GM19239 (cell line): ENCODE measurements at places on chromosomes 2 and 18.

DNA sequence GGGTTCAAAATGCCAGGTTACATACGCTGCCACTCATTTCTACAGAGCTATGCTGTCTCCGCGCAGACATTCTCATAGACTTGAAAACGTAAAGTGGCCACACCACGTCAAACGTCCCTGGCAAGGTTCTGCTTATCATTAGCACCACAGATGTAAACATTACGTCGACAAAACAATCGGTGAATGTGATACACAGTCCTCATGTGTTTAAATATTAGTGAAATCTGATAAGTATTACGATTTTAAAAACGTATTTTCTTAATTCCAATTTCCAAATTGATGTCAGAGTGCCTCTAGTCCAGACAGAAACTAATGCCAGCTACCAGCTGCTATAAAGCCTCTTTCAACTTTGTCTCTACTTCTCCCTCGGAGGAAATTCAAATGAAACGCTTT, 1.2 kb downstream of the STK17B start:
- DNase-seq: no peak

- DNase-seq: no peak
Measured at GRCh38 chr2:15446961-15447360, 114.2 kb downstream of the NBAS start.

DNA sequence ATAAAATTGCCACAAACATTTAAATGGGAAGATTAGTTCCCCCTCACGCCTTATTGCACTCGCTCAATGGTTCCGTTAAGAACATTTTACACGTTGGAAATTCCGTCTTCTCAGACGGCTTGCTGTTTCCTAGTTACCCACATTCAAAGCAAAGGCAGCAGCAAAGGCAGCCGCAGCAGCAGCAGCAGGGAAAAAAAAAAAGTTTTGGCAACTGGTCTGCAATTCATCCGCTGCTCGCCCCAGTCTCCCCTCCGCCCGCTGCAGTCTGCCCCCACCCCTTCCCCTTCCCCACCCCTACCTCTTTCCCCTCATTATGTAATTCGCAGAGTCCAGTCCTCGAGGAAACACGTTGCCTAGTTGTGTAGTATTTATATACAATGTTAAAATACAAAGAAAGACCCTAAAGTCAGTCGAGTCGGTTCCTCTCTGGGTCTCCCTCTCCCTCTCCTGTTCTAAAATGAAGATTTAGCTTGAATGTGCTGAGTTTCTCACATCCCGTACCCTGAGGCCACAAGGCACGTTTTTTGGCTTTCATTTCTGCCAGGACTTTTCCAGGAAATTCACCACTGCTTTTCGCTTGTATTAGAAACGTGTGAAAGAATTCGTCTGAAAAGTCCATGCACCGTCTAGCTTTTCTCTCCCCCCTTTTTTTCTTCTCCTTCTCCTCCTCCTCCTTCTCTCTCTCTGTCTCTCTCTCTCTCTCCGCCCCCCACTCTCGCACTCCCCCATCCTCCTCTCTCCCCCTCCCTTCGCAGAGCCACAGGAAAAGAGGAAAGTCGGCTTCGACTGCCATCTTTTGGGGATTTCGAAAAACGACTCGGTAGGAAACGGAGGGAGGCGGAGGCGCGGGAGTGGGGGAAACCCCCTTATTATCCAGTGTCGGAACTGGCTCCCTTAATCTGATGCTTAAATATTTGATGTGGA, 140.0 kb downstream of the MEIS1 start:
- no peak for DNase-seq

GRCh38 chr2:22126106-22126505, 1002.3 kb downstream of the TDRD15 start:
- no peak for DNase-seq

- no peak for DNase-seq
Measured at GRCh38 chr2:15660491-15661294, 69.0 kb downstream of the DDX1 start.

- DNase-seq: no peak
Measured at GRCh38 chr2:202221873-202222272, 16.5 kb downstream of the SUMO1 start.

DNA sequence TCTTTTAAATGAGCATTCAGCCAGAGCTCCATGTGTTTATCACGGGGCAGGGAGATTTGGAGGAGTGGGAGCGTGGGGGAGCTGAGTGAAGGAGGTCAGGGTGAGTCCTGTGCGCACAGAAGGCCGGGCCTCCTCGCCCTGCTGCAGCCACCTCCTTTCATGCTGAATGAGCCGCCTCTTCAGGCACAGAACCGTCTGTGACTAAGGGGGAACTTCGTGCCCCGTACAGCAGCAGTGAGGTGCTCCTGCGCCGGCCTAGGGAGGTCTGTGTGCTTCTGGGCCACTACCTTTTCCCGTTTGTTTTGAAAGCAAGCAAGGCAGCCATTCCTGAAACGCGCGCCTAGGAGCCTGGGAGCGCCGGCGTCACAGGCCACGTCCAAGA, 27.1 kb upstream of the ZNF516 start:
- DNase-seq: no peak

- DNase-seq: no peak
Measured at GRCh38 chr2:170276925-170277629, 99.1 kb downstream of the MYO3B start.

GRCh38 chr2:232376713-232377112, 1.8 kb upstream of the ALPP start:
- no peak for DNase-seq

DNA sequence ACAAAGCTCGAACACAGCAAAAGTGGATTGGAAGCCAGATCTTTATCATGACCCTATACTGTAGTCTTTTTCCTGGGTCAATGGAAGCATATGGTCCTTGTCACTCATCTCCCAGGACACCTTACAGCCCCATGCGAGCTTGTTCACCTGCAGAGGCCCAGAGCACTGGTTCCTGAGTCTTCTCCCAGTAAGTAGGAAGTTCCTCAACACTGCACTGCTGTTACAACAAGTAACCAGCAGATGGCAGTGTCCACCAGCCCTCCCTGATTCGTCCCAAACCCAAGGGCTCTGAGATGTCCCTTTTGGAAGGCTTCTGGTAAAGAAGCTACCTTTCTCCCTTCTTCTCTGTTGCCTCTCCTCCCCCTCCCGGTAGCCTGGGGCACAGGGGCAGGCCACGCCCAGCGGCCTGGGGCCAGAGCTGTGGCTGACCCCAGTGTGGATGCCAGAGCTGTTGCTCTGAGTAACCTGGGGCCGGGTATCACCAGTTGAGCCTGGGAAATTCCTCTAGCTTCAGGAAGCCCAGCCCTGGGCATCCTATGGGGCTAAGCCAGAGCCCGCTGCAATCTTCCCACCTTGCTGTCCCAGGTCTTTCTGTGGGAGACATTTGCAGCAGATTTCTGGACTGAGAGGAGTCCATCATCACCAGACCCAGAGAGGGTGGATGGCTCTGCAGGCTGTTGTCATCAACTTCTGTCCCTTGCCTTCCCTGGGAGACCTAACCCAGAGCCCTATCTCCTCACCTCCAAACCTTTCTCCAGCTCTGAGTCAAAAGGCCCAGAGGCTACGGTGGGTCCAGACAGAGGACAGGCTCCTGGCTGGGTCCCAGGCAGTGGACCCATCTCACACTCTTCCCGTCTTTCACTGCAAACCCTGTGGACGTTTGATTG, 5.3 kb upstream of the GDF7 start:
- DNase-seq: no peak

GRCh38 chr2:26737221-26737620, 26.9 kb upstream of the SLC35F6 start:
- DNase-seq: no peak

DNA sequence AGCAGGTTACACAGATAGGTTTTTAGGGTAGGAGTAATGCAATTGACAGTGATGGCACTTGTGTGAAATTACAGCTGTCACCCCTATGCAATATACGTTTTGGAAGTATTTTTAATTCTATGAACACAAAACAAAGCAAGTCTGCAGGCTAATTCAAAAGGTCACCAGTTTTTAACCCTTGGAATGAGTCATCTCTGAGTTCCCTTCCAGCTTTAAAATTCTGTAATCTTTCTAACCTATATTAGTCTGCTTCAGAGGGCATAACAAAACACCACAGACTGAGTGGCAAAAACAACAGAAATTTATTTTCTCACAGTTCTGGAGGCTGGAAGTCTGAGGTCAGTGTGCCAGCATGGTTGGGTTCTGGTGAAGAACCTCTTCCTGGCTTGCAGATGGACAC, 596.9 kb upstream of the HNMT start:
- no peak for DNase-seq

- no peak for DNase-seq
Measured at GRCh38 chr2:169073211-169073962, 4.0 kb downstream of the DHRS9 start.

DNA sequence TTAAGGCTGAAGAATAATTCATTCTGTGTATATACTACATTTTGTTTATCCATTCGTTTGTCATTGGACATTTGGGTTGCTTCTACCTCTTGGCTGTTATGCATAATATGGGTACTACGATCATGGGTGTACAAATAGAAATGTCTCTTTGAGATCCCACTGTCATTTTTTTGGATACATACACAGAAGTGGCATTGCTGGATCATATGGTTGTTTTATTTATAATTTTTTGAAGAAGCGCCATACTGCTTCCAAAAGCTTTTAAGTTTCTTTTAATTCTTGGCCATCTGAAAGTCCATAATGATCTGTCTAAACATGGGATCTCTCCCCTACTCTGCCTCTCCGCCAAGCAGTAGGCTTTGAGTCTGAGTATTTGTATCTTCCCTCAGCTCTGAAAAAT, 18.6 kb downstream of the PPM1B start:
- DNase-seq: no peak

DNA sequence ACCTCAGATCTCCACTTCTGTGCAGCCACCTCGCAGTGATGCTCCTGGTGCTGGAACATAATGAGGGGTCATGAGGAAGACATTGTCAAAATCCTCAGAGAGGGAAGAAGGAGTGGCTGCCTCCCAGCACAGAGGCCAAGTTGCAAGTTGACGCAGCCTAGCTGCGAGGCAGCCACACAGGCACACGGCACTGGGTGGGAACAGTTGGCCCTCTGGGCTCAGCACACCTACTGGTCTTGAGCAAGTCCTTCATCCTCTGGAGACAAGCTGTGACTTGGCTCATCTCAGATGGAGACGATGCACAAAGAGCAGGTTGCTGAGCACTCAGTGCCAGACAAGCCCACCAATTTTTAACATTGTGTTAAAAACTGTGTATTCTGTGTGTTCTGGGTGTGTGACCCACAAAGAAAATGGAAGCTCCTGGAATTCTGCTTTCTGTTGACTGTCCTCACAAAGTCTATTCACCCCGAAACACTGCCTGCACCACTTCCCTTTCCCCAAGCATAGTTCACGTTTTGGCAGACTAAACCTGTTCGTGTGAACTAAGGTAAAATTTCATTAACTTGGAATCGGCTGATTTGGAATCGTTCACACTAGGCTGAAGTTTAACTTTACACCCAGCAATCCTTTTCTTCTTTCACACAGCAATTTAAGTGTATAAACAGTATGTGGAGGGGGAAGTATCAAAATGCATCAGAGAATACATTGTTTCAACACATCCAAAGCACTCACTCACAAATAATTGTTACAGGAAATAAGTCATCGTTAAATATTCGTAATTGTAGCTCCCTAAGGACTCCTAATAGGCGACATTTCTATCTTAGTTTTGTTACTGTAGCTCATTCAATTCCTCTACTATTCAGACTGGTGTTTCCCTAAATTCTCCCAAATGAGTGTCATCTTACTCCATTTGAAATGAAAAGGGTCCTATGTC, 266.6 kb upstream of the ID2 start:
- no peak for DNase-seq

DNA sequence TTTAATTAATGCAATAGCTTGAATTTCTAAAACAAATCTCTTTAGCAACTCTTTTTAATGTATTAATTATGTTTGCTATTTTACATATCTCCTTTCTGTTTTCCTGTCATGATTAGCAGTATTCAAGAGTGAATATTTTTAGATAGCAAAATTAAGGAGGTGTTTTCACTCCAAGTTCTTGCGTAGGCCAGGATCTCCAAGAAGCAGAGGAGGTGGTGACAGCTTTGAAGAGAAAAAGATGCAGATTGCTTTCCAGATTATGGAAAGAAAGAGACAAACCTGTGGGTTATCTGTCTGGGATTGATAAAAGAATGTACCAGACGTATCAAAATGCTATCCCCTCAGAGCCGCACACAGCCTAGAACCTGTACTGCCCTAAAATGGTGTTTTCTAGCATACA, 163.5 kb upstream of the FAM98A start:
- no peak for DNase-seq

- no peak for DNase-seq
Measured at GRCh38 chr2:172643142-172643541, 87.3 kb downstream of the PDK1 start.

DNA sequence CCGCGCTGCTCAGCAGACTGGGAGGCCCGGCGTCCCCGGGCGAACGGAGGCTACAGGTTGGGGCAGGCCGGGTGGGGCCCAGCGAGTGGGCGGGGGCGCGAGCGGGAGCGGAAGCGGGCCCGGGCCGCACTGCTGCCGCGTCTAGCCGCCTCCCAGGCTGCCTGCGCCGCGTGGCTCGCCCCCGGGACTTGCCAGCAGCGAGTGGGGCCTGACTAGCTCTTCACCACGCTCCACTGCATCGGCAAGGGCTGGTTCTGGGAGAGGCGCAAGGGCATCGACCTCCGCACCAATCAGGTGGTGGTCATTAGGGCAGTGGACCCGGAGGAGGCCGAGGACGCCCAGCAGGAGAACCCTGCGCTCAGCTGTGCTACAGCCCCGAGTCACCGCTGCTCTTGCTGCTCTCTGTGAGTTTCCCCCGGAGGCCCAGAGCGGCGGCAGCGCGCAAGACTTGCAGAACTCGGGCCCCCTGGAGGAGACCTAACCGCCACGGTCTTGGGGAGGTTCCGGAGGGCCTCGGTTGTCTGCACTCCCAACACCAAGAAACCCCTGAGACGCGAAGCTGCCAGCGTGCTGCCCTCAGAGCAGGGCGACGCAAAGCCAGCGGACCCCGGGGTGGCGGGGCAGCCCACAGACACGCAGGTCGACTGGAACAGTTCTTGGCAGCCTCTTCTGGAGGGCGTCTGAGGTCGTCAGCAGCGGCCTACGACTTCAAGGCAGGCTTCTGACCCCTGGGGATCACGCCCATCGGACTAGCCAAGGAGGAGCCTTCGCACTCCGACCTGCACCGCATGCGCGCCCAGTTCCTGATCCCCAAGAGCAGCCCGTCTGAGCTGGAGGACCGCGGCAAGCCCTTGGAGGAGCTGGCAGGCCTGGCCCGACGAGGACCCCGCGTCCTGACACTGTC, 27.2 kb upstream of the PTPN2 start:
- peak; percentile 32 for DNase-seq

GRCh38 chr2:41904459-41904858, 143.4 kb upstream of the PKDCC start:
- no peak for DNase-seq

GRCh38 chr2:58686776-58687175, 445.7 kb upstream of the FANCL start:
- no peak for DNase-seq
